ENCODE measurements at places on chromosomes 4 and X.
A peak's percentile ranks its signal among the peaks of the same experiment; 100 is the strongest.

GRCh38 chrX:24293412-24293811, 20.5 kb downstream of the SUPT20HL2 start:
- DNase-seq, result no peak

- no peak for DNase-seq
Observed at GRCh38 chr4:89871211-89871610, 23.4 kb upstream of the MMRN1 start.

DNA sequence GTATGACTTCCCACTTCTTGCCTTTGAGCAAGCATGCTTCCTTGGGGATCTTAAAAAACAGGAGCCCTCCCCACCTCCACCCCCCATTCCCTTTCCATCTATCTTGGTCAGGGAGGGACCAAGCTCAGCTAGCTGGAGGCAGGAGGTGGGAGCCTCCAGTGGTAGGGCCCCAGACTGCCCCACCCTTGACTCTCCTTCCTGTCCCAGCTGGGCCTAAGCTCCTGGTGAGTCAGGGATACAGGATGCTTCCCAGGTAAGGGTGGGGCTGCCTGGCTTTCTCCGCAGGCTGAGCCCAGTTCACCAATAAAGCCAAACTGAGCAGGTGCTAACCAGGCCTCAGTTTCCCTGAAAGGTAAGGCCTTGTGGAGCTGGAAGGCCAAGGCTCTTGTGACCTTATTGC, 15.2 kb downstream of the EFNB1 start:
- no peak for DNase-seq

DNA sequence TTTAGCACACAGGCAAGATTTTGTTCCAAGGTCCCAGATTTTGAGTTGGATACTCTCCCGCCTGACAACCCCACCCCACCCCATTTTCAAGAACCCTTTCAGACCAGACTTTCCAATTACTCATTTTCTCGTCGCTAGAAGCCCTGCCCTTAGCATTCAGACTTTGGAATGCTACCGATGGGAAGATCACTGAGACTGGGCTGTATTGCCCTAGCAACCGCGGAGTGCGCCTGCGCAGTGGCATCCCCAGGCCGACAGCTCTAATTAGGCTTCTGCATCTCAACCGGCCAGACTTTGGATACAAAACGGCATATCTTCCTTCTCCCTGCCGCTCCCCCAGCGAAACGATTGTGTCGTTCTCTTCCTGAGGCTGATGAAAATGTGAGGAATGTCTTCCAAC, 3.4 kb downstream of the MAGEE2 start:
- no peak for DNase-seq

DNA sequence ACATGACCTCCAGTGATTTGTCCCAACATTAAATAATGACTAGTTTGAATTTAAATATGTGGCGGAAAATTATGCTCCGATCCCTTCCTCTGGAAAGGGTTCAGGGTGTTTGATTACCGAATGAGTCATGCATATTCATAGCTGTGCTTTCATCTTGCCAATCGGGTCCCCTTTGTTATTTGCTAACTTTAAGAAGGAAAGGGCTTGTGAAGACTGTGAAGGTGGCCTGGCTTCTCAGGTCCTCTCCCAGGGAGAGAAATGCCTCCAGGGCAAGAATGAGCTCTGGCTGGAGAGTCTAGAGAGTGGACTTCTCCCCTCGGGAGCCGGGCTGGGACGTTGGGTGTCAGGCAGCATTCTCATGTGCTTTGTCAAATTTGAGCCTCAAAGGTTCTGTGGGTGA, 155.5 kb upstream of the PSAPL1 start:
- DNase-seq, result no peak

GRCh38 chr4:85498068-85498733, 23.3 kb downstream of the ARHGAP24 start:
- DNase-seq, result peak; percentile 4

DNA sequence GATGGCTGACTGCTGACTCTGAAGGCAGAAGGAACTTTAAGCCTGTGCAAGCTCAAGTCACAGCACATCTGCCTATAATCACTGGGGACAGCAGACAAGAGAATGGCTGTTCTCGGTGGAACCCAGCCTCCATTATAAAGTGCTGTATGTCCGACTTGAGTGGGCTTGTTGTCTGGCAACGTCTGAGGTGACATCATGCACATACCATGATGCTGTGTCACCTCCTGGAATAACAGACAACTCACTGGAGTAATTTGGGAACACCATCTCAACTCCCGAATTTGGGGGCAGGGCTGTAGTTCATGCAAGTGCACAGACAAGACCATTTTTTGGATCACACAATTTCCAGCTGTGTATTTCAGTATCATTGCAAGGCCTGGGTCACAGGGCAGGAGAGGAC, 59.8 kb upstream of the GPM6B start:
- no peak for DNase-seq

GRCh38 chr4:109134921-109135320, 167.5 kb downstream of the COL25A1 start:
- no peak for DNase-seq

GRCh38 chr4:145988628-145989027, 50.0 kb upstream of the ZNF827 start:
- no peak for DNase-seq

DNA sequence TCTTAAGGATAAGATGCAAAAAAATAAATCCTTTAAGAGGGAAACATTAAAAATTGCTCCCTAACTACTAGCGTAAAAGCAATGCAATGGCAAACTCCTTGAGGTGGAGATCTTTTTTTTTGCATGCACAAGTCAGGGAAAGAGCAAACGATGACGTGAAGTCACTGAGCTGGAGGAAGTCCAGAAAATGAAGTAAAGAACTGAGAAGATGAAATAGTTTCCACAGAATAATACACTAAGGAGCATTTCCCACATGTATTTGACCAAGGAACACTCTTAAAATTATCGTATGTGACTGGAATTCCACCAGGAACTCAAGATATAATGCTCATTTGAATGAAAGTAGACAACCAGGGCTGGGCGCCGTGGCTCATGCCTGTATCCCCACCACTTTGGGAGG, 21.0 kb upstream of the DOCK11 start:
- no peak for DNase-seq

DNA sequence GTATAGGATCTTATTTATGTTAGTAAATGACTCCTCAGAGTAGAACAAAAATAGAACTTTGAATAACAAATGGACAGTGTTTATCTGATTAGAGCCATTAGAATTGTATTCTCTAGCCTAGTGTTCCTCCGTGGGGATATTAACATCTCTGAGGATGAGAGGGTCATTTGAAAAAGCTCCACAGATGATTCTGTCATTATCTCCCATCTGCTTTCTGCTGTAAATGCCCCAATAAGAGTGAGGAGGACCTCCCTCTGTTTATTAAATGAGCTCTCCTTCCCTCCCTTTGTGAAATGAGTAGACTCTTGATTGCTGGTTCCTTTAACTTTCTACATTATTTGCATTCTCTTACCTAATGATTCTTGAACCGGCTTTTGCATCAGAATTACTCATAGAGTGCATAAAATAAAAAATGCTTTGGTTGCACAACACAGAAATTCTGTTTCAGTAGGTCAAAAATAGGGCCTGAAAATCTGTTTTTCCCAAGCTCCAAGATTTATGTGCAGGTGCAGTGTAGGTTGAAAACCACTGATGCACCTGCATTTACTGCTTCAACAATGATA, 18.0 kb downstream of the GC start:
- DNase-seq, result no peak

DNA sequence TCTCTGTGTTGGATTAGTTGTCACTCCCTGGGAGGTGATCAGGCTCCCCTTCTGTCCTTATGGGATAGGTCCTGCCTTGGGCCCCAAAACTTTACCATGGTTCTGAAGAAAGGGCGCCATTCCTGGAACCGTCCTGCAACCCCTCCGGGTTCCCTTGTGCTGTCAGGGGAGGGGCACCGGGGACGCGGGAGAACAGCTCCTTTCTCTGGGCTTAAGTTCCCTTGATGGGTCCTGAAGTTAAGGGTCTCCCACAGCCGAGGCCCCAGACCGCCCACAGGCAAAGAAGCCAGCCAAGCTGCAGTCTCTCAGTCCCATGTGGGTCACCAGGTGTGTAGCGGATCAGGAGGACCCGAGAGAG, 44.8 kb downstream of the UGT2A3 start:
- no peak for DNase-seq

- no peak for DNase-seq
Observed at GRCh38 chr4:134421734-134422133, 220.1 kb upstream of the PABPC4L start.

DNA sequence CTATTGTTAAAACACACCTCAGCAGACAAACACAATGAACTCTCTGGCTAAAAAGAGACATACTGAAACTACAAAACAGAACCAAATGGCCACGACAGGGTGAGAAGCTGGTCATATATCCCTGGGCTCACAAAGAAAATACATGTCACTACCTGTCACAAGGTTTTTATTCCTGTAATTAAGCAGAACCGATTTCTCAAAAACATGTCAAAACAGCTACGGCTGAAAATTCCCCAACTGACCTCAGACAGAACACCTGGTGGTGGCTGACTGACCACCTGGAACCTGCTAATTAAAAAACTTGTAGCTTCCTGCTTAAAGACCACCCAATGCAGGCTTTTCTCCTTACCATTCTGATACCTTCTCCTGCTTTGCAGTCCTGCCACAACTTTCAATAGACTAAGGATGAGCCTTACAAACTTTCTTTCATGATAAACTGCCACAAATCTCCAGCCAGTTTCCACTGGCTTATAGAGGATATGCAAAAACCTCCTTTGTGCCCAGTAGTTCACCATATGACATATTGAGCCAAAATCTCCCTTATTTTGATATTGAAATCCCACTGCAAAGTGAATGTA, 571.9 kb downstream of the SPOCK3 start:
- DNase-seq, result no peak

GRCh38 chr4:104860238-104861123, 286.2 kb upstream of the TET2 start:
- DNase-seq, result peak; percentile 66

- no peak for DNase-seq
Observed at GRCh38 chrX:121128925-121129877, 81.8 kb downstream of the GLUD2 start.

DNA sequence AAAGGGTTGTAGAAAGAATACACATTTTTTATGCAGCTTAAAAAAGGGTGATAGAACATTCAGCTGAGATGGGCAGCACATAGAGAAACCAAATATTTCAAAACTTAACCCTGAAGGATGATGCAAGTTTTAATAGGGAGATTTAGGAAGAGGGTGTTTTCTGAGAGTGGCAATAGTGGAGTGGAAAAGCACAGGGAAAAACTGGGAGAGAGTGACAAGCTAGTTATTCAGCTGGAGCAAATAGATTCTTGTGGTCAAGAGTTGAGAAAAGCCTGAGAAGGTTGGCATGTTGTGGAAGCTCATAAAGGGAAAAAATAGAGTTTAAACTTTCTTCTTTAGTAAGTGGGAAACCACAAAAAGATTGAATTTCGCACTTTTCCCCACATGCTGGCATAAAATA, 359.6 kb upstream of the PITX2 start:
- DNase-seq, result no peak

- DNase-seq, result no peak
Observed at GRCh38 chrX:30804462-30804861, 84.6 kb downstream of the TAB3 start.

DNA sequence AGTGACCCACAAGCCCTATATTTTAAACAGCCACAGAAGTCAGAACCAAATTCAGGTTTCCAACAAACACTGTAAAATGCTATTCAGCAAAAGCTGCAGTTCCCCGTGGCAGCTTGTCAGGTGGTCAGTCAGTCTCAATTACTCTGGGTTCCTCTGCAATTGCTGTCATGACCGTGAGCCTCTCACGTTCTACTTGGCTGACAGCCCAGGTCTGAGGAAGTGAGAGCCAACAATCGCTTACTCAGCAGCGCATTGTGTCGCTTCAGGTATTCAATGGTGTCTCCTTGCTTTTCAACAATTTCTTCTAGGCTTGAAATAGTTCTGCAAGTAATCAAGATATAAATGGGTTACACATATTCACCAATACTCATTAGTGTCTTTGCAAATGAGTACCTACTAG, 25.8 kb downstream of the TRIM75 start:
- no peak for DNase-seq

DNA sequence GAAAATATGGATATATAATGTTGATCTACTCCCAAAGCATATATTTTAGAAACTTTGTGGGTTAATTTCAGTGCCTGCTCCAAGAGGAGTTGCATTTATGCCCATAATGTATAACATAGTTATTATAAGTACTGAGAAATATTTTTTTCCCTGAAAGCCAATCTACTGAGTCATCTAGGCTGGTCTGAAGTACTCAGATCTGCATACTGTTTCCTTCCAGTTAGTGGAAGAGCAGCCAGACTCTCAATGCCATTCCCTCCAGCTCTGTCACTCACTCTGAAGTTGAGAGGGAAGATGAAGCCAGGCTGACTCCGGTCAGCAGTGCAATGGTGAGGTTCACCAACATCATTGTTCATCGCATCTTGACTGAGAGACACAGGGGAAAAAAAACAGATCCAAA, 505.1 kb downstream of the PPARGC1A start:
- no peak for DNase-seq

DNA sequence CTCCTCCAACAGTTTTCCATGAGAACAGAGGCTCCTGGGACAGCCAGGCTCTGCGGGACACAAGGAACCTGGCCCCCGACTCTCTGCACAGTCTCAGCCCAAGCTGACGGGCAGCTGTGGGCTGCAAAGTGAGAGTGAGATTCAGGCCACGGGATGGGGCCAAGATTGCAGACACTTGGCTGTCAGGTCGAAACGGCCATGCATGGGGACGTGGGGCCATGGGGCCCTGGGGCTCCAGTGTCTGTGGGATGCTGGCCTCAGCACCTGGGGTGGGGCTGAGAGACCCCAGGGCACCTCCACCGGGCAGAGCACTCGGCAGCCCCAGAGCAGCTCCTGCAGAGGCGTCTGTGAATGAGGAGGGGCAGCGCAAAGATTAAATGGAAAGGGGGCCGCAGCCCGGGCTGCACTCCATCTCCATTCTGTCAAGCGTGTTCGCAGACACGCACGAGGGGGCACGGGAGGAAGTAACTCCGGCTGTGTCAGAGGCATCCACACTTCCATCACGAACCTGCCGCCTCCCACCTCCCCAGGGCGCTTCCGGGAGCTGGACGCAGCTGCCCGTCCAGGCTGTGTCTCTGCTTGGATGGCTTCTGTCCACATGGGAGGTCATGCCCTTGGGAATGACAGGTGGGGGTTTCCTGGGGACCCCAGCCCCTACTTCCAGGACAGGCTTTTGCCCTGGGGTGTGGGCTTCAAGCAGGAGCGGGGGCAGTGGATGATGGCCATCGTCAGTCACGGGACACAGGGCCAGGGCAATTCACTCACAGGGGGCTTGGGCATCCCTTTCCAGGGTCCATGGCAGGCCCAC, 82.8 kb upstream of the NKX1-1 start:
- no peak for DNase-seq

DNA sequence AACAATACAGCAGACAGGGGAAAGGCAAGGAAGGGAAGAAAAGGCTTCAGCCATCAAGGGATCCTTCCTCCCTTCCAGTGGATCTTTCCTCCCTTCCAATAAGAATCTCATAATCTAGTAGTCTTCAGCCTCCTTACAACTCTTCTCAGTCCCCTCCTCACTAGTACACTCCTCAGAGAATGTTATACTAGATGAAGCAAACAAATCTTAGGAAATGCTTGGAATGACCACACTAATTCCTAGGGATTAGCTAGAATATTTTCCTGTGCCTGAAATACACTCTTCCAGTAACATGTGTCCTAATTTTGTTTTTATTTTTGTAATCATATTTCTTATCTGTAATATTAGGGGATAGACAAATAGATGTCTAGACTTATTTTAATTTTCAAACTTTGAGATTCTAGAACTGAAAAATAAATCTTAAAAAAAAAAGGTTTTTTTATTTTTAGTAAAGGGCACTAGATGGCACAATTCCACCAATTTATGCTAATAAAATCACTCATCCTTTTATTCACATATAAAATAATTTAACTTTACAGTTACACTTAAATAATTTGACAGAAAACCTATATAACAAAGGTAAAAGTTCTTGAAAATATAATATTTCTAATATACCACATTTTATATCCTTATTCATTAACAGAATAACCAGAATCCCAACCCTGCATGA, 7.0 kb upstream of the STPG2 start:
- peak; percentile 20 for DNase-seq
